ENCODE measurements at places on chromosomes 6 and 20.

DNA sequence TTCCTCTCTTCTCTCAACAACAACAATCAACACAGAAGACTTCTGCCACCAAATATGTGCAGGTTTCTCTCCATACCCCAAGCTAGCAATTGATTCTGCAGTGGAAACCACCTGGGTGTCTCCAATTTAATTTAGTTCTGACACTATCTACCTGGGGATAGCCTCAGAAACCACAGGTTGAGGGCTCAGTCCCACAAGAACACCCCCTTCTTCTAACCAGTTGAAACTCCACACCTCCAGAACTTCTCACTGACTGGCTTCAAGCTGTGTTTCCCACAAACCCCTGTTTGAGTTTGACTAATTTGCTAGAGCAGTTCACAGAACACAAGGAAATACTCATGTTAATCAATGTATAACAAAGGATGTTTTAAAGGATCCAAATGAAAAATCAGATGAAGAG lies 52.5 kb upstream of the SPTLC3 start:
- DNase-seq, result no peak

DNA sequence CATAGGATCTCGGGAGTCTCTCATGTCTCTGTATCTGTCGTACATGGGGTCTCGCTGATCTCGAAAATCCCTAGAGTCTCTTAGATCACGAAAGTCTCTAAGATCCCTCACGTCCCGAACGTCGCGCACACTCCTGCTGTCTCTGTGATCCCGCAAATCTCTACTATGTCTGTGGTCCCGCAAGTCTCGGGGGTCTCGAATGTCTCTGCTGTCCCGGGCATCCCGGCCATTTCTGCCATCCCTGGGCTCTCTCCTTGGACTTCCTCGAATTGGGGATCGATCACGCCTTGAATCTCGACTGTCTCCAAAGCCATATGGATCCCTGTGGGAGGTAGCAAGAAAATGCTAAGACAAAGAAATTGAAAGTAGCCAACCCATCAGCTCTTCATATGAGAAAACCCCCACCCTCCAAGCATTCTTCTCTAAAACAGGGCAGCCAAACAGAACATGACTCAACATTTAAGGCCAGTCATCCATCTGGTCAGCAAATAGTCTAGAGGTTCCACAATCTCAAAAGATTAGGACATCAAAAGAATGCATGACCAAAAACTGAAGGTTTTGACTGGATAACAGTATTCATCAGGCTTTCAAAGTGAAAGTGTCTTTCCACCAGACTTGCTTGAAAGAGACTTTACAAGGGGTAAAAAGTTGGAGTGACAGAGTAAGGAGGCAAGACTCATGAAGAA lies 19.4 kb downstream of the NCOA5 start:
- no peak for DNase-seq

DNA sequence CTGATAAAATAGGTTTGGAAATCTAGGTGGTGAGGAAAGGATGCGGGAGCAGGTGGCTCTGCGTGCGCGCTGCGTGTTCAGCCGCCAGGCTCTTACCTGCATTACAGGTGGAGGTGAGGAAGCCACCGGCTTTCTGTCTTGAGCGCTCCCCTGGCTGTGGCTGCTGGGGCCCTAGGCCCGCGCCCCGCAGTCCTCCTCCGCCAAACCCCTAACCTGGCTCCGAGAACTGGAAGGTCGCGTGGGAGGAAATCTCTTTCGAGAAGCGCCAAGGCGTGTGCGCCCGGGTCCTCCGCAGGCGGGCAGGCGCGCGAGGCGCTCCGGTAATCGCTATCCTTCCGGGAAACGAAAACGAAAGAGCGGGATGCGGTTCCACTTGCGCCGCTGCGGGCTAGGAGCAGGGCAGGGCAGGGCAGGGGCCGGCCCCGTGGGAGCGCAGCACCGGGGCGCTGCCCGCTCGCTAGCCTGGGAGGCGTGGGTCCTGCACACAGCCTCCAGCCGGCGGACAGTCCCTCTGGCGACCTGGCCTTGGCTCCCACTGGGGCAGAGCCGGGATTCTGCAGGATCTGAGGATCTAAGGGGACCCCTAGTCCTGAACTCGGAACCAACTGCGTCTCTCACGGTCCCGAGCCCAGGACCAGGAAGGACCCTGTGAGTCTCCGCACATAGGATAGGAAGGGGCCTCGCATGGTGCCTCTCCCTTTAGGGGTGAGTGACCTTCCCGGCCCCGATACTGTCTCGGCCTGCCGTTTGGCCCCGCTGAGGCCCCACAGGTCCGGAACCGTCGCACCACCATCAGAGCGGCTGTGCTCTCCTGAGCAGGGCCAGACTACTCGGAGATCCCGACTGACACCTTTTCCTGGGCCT lies at the start of gene ETV7:
ETV7 (minus strand) TSS at position 230 of the 864 bp plus-strand sequence; CDS start at position 102, 128 bp downstream.
- no peak for DNase-seq

- no peak for DNase-seq
These were observed 10.2 kb upstream of the MMS22L start for GRCh38 chr6:97293198-97293696.

DNA sequence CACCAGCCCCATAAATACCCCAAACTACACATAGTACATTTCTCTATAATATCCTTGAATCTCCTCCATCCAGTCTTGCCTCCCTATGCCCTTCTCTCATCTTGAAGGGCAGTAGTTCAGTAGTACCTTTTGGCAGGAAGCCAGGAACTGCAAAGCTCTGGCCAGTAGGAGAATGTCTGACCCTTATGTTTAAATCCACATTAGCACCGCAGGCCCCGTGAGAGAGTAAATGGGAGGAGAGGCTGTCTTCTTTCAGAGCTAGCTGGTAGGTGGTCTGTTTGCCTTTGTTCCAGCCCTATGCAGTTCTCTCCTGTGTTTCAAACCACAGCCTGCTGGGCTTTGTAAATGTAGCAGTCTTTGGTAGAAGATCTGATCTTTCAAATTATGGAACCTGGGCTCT lies 690.7 kb downstream of the DOK5 start:
- DNase-seq, result no peak

GRCh38 chr20:62898970-62899632 lies 27.2 kb downstream of the DIDO1 start:
- no peak for DNase-seq

GRCh38 chr6:50539447-50539846 lies 173.9 kb upstream of the TFAP2D start:
- DNase-seq, result no peak

DNA sequence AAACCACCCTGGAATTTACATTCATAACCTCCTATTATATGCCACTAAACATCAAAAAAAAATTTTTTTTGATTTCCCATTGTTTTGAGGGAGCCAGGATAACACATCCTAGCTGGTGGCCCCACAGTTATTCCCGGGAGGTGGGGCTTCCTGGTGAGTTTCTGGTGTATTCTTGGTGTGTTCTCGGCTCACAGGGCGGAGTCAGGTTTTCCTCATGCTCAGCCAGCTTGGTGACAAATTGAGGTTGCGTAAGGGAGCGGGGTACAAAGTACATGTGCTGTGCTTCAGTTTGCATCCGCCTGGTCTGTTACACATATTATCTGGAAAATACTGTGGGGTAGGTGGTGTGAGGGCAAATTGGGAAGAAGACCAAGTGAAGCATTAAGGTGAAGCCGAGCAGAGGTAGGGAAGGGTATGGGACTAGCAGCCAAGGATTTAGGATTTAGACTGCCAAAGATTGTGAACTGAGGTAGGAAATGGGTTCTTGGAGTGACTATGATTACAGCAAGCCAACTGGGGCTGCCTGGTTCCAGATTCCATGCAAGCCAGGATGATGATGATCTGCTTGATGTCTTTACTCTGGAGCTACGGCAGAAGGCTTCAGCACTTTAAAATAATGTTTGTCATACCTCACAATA lies 46.2 kb upstream of the EEF1A1 start:
- DNase-seq, result no peak

DNA sequence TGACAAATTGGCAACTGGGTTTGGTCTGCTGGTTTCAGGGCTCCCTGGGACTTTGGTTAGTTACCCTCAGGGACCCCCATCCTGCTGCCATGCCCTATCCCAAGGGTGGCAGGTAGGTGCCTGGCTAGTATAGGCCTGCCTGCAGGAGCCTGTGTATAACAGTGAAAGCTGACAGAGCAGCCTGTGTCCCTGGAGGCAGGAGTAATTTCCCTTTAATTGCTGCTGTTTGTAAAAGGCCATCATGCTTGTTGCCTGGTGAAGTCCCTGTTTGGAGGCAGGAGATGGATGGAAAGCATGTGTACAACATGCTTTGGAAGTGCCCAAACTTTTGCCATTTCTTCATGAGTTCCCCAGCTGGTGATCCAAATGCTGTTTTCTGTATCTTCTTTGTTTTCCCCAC lies 30.1 kb downstream of the CMTR1 start:
- no peak for DNase-seq

DNA sequence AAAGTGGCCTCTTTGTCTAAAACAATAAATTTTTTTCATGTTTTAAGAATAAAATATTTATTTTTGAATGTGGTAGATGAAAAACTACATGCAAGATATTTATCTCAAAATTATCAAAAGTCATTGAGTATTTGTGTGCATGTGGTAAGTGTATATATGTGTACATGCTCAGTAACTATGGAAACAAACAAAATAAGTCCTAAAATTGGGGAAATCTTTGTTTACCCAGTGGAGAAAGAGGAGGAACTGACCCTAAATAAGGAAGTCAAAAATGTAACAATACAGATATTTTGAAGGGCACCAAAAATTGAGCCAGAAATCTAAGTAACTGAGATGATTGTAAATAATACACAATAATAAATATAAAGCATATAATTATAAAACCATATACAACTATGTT lies 639.2 kb downstream of the MAFB start:
- DNase-seq, result no peak

DNA sequence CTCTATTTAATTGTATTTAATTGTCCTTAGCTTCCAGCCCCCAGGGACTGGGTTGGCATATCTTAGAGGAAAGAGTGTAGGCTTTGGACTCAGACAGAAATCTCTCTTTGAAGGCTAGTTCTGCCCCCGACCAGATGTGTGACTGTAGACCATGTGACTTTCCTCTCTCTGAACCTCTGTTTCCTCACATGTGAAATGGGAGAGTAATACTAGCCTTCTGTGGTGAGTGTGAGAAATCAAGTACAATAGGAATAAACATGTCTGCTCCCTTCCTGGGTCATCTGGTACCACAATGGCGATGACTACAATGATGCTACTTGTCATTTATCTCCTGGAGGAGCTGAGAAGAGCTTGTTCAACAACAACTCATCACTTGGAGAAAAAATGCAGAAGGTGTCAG lies 179.9 kb downstream of the LRFN2 start:
- DNase-seq, result no peak

GRCh38 chr20:7883309-7883708 lies 56.9 kb downstream of the HAO1 start:
- no peak for DNase-seq

DNA sequence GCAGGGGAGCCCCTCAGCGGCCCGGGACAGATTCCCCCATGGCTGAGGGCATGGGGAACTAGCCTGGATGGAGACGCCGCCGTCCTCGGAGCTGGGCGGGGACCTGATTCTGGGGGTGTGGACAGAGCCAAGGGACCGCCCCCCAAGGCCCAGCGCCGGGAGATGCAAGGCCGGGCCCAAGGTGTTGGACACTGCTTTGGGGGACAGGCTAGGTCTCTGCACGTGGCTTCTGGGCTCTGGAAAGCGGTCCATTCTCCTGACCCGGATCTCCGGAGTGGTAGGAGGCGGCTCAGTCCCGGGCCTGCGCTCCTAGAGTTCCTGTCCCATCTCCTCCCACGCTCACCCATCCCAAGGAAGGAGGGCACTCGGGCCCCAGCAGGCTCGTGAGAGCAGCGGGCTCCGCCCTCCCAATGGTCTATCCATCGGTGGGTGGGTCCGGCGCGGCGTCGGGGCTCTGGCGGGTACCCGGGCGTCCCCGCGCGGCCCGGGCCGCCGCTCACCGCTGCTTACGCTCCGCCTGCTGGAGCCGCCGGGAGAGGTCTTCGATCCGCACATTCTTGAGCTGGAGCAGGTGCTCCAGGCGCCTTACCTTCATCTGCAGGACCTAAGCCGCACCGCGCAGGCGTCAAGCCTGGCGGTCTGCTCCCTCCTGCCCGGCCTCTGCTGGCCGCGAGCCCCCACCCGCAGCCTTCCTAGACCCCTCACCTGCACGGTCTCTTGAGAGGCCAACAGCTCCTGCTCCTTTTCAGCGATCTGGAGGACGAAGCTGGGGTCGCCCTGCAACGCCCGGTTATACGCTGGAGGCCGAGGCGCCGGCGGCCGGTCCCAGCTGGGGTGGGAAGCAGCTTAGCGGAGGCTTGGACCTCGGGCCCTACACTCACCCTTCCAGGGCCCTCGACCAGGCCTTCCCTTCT lies 3.3 kb downstream of the SPEF1 start:
- DNase-seq, result no peak

- DNase-seq, result no peak
These were observed 548.9 kb downstream of the PRKN start for GRCh38 chr6:162178666-162179065.
